Kidney epithelial cell (primary cell): ENCODE measurements at places on chromosomes 6 and 20.
A peak's percentile ranks its signal among the peaks of the same experiment; 100 is the strongest.

DNA sequence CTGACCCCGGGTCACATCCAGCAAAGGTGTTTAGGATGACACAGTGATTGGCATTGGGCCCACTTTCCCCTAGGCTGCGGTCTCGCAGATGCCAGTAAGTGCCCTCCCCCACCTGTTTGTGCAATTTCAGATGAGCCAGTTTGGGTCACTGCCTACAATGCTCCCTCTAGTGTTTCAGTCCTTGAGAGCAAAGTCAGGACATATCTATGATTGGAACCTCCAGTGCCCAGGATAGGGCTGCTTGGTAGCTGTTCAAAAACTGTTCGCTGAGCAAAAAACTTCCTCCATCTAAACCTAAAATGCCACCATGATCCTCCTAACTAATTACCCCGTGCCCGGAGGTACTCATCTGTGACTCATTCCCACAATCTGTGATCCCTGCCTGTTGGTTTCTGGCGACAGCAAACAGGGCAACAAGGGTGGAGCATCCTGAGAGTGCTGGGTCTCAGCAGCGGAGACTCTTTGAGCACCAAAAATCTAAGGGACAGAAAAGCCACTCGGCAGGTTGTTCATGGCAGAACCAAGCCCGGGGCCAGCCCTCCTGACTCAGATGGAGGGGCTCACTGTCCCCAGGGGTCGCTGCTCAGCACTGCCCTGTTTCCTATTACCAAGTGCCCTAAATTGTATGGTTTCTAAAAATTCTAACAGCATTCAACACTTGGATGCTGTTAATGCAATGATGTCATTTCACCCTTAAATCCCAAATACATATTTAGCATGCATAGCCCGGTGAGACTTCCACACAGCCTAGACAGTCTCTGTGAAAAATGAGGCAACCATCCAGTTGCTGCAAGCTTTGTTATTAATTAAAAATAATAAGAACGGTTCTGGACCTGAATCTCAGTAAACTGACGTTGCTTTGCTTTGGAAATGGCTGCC is 5.0 kb downstream of the VSX1 start:
- no peak for DNase-seq

- no peak for DNase-seq
Observed at GRCh38 chr6:79510707-79511106, 26.5 kb downstream of the LCA5 start.

DNA sequence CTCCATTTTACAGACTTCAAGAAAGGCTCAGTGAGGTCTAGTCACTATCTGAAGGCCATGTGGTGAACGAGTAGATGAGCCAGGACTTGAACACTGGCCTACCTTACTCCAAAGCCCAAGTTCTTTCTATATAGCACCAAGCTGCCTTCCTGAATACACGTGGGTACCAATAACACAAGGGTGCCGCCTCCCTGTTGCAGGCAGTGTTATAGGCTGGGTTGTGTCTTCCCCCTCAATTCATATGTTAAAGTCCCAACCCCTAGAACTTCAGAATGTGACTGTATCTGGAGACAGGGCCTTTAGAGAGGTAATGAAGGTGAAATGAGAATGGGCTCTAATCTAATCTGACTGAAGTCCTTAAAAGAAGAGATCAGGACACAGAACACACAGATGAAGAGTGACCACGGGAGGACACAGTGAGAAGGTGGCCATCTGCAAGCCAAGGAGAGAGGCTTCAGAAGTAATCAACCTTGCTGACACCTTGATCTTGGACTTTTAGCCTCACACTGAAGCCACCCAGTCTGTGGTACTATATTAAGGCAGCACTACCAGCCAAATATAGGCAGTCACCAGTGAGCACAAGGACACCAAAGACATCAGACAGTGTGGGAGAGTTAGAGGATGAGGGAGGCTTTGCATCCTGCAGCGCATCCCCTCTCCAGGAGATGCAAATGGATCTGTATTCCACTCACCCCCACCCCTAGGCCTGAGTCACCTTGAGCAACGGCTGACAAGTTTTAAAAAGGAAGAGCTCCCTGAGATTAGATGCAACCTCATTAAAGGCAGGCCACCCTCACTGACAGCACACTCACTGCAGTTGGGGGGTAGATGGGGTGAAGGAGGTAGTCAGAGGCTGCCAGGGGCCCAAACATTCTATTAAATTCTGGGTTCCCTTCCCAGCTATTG is 40.9 kb upstream of the LYRM2 start:
- no peak for DNase-seq

DNA sequence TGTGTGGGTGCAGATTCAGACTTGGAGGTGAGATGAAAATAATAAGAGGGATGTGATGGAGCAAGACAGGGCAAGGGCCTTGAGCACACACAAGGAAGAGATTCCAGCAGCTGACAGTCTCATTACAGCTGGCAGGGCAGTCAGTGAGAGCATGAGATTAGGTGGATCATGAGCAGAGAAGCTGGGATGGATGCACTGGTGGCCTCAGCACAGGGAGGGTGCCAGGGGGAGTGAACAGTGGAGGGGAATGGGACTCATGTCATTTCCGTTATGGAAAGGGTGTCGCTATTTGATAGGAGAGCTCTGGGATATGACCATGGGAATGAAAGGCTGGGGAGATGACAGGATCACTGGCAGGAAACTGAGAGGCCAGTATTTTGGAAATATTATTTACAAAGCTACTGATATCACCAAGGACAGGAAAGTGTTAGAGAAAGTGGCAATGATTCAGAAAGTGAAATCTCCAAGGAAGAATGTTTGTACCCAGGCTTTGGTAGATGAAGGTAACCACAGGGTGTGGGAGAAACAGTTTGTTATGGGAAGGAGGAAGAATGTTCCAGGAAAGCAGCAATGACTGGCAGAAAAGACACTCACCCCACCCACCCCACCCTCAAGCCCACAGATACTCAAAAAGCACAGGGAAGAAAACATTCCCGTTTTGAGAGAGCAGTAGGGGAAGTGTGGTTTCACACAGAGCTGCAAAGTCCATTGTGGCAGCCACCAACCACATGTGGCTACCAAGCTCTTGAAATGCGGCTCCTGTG is 214.7 kb upstream of the PROKR2 start:
- no peak for DNase-seq

- no peak for DNase-seq
Observed at GRCh38 chr20:38875175-38875993, 50.8 kb upstream of the FAM83D start.

DNA sequence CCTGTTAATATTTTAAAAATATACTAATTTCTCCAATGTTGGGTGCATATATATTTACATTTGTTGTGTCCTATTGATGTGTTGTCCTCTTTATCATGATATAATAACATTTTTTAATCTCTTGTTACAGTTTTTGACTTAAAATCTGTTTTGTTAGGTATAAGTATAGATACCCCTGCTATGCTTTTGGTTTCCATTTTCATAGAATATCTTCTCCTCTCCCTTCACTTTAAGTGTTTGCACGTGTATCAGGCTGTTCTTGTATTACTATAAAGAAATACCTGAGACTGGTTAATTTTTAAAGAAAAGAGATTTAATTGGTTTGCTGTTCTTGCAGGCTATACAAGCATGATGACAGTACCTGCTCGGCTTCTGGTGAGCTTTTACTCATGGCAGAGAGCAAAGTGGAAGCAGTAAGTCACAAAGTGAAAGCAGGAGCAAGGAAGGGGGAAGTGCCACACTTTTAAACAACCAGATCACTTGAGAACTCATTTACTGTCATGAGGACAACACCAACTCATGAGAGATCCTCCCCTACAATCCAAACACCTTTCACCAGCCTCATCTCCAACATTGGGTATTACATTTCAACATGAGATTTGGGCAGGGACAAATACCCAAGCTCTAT is 340.5 kb upstream of the SYNCRIP start:
- DNase-seq = no peak

DNA sequence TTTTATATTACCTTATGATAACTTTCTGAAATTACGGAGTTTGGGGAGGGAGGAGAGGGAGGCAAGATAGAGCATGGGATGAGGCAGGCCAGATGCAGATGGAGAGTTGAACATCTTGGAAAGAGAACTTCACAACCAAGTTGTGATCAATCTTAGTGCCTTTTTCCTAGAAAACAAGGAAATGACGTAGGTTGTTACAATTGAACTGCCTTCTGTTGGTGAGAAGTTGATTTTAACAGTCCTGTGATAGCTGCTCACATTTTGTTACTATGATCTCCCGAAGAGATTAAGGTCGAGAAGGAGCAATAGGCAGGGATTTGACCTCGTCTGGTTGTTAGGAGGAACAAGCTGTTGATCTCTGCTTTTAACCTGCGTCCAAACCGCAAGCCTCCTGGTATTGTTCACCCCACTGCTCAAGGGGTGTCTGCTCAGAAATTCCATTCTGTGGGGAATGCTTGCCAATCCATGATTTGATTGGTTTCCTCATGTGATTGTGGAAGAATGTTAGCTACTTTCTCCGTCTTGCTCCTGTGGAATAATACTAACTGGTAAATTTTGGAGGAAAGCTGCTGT is 35.1 kb downstream of the TIAM2 start:
- no peak for DNase-seq

- no peak for DNase-seq
Observed at GRCh38 chr6:170076466-170077165, 214.3 kb downstream of the DLL1 start.

DNA sequence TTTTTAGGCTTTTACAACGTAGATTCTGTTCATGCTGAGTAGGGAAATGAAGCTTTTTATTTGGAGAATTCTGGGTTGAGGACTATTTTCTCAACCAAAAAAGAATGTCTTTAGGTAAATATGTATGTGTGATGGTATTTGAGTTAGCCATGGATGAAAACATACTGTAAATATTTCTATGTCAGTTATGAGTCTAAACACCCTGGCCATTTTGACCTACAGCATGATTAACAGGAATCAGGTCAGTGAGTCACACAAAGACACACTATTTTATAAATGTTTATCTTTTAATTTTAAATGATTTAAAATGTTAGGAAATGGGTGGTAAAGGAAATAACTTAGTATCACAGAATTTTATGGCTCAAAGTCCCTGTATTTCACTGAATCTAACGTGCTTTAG is 851.7 kb upstream of the MAP3K7 start:
- DNase-seq = no peak

DNA sequence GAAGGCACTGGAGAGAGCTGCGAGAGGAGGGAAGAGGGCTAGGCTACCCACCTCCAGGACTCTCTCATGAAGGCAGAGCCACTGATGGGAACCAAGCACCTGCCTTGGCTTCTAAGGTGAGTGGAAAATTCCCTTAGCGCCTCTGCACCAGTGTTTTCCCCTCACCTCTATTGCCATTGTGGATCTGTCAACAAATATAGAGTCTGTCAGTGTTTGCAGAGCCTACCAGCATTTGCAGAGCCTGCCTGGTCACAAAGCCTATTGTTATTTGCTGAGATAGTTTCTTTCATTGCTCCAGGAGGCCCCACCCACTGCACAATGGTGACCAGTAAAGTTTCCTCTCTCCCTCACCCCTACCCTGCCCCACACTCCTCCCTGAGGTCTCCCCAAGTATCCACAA is 141.9 kb downstream of the MRPL14 start:
- no peak for DNase-seq

- no peak for DNase-seq
Observed at GRCh38 chr6:145809211-145809610, 5.4 kb downstream of the FBXO30 start.

DNA sequence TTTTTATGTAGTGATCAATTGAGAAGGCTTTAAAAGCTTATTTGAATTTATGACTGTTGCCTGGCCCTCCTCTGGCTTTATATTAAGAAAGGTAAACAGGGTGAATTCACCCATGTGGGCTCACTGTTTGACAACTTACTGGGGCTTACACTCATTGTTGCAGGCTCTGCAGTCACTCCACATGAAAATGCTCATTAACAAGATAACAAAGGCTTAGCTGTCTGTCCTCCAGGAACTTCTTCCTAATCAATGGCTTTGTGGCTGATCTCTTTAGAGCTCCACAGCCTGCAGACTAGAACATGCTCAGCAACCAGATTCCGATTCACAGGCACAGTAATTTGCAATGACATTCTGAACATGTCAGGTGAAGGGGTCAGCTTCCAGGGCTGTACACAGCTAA is 323.2 kb upstream of the MAN1A1 start:
- DNase-seq = no peak

- no peak for DNase-seq
Observed at GRCh38 chr6:45686841-45687569, 309.3 kb upstream of the SUPT3H start.

DNA sequence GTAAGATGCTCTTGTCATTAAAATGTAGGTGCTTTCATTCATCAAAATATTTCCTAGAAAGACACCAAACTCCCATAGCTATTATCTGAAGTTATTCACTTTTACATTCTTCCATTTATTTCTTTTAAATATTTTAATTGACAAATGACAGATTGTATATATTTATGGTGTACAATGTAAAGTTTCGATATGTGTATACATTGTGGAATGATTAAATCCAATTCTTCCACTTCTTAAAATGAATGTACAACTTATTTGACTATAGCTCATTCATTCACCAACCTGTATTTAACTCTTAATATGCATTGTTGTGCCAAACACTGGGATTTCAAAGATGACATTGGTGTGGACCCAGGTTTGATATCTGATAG is 41.0 kb downstream of the CCN2 start:
- no peak for DNase-seq

- DNase-seq = peak; percentile 39
Observed at GRCh38 chr20:49811825-49812506, 662 bp upstream of the SLC9A8 start.

- DNase-seq = no peak
Observed at GRCh38 chr6:17220040-17220910, 60.9 kb upstream of the RBM24 start.

GRCh38 chr6:75403563-75404080 is 90.0 kb downstream of the FILIP1 start:
- DNase-seq = no peak

GRCh38 chr6:111865049-111865585 is 8.1 kb downstream of the FYN start:
- DNase-seq = no peak

DNA sequence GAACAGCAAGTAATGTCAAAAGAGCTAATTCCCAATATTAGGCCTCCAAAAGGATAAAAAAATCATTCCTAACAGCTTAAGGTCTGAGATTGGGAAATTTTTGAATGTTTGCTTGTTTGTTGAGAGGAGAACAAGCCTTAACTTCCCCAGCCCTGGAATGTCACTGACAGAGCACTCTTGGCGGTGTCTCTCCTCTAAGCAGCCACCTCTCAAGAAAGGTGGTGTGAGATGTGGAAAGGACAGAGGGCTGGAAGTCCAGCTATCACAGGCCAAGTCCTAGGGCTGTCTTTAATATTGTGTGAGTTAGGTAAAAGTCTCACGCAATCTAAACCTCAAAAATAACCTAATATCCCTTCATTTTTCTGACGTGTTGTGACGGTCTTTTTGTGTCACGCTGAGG is 101.6 kb downstream of the MTFR2 start:
- no peak for DNase-seq
